CD4-positive, CD25-positive, alpha-beta regulatory T cell (primary cell): ENCODE measurements at places on chromosomes 1 and 21. TPM values are rescaled to one million over a fixed set of nuclear protein-coding genes. Genes with fewer than 3 reads are reported as not detected.

HSPA6 gene
- not detected for total RNA-seq

KCNA3 gene
- 120 TPM for total RNA-seq

STMN1 gene
- total RNA-seq, result 44.9 TPM

ZNF436 gene
- total RNA-seq, result 4.1 TPM

NHLH1 gene
- total RNA-seq, result not detected

CLCNKB gene
- total RNA-seq, result not detected

SPRR2D gene
- total RNA-seq, result not detected

SLC45A1 gene
- 0.86 TPM for total RNA-seq

GABPB2 gene
- total RNA-seq, result 26.4 TPM

LENEP gene
- not detected for total RNA-seq

TENT5C gene
- total RNA-seq, result 324 TPM
